ENCODE measurements at places on chromosomes 11 and 22.

GRCh38 chr11:71117311-71117710 lies 135.1 kb downstream of the SHANK2 start:
- no peak for DNase-seq

DNA sequence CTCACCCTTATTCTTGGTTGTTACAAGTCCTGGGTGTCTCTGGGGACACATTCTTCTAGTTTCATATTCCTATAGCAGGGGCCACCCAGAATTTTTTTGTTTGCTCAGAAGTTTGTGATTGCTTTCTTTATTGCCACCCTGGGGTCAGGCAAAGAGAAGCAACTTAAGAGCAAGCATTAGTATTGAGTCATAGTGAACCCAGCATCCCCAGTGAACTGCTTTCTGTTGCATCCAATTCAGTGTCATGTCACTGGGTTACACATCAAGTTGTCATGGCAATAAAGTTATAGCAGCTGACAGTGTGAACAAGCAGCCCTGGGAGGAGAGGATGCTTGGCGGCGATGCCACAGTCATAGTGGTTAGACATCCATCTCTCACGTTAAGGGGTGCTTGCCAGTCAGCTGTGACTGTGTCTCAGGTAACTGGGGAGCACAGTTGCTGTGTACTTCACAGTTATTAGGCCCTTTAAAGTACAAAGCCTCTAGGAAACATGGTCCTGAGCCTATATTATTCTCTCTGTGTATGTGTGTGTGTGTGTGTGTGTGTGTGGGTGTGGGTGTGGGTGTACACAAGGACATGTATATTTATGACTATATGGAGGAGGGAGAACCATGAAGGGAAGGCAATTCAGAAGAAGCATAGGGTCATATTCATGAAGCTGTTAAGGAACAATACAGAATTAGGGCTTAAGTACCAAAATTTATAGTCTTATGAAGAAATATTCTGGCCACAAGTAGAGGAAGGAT lies 52.5 kb downstream of the TRIM44 start:
- DNase-seq: no peak

DNA sequence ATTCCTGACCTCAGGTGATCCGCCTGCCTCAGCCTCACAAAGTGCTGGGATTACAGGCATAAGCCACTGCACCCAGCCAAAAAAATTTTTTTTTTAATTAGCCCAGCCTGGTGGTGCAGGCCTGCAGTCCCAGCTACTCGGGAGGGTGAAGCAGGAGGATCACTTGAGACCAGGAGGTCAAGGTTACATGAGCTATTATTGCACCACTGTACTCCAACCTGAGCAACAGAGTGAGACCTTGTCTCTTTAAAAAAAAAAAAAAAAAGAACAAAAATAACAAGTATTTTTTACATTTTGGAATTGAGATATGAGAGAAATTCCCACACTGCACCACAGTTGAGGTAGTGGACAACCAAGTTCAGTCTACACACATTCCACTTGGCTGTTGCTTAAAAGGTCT lies 13.6 kb upstream of the L3MBTL2 start:
- DNase-seq: no peak

DNA sequence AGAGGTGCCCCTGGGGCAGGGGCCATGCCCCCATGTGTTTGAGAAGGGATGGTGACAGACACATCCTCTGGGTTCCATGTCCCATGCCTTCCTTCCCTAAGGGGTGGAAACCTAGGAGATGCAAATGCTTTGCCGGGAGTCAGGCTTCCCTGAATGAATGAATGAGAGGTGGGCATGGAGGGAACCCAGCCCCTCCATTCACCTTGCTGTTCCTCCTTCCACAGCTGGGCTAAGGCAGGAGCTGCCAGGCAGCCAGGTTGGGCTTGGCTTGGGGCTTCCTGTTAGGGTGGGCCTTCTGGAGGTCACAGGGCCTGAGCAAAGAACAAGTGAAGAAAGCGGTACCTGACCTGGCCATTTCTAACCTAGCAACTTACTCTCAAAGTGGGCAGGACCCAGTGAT lies 926 bp downstream of the POU2F3 start:
- no peak for DNase-seq

DNA sequence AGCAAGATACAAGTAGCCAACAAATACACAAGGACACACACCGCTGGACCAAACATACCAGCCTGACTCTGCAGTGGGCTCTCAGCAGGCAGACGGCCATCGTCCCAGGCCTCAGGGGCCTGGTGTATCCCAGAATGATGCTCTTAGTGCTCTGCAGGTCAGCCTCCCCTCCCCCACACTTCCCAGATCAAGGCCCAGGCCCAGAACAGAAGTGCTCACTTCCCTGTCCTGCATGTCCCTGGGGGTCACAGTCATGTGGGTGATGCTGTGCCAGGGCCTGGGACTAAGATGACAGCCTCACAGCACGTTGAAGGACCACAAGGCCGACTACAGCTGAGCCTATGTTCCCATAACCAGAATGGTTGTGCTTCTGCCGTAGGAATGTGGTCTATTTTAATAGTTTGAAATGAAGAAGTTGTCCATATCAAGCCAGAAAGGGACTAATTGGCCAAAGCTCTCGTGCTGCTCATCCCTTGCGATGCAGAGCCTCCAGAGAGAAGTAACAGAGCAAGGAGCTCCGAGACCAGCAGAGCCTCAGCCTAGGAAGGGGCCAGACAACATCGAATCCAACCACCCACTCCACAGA lies 48.6 kb downstream of the GAB4 start:
- DNase-seq: no peak

DNA sequence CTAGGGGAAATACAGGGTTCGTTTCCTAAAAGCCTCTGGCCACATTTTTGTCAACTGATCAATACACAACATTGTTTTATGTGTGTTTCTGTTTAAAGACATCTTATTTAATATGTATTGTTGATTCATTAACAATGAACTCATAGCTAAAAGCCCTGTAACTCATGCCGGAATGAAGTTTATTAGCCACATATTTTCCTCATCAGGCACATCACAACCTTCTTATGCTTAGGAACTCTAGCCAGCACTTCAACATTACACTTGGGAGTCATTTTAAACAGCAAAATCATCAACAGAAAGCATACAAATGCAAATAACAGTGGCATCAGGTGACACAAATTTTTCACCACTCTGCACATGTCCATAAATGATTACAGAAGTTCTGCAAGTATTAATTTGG lies 15.1 kb upstream of the BLID start:
- DNase-seq: no peak

Data from KBM-7 (cell line).